ENCODE measurements at places on chromosomes 7 and 10.

GRCh38 chr10:30013757-30014156 is 45.6 kb downstream of the JCAD start:
- no peak for DNase-seq

DNA sequence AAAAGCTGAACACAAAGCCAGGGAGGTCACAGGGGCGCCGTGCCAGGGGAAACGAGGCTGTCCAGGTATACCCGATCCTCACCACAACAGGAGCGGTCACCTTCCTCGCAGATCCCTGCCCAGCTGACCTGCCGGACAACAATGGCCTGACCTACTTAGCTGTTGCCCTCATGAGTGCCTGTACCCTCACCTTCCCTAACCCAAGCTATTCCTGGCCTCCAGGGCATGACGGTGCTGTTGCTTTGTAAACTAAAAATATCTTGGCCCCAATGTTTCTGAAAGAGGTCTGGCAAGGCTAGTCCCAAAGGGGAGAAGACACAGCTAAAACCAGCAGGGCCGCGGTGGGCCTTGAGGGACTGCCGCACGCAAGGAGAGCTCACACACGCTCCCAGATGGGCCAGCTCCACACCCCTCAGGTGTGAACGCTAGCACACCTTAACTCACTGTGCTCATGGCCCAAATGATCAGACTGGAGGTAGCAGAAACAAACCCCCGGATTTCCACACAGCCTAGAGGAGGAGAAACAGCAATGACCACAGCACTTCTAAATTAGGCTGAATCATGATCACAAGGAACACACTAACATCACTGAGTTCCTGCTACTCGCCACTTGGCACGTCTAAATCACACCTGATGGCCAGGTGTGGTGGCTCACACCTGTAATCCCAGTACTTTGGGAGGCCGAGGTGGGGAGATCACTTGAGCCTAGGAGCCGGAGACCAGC is 66.3 kb upstream of the CYTH3 start:
- no peak for DNase-seq

- DNase-seq: no peak
Observed at GRCh38 chr7:1027242-1028043, 16.9 kb upstream of the GPR146 start.

DNA sequence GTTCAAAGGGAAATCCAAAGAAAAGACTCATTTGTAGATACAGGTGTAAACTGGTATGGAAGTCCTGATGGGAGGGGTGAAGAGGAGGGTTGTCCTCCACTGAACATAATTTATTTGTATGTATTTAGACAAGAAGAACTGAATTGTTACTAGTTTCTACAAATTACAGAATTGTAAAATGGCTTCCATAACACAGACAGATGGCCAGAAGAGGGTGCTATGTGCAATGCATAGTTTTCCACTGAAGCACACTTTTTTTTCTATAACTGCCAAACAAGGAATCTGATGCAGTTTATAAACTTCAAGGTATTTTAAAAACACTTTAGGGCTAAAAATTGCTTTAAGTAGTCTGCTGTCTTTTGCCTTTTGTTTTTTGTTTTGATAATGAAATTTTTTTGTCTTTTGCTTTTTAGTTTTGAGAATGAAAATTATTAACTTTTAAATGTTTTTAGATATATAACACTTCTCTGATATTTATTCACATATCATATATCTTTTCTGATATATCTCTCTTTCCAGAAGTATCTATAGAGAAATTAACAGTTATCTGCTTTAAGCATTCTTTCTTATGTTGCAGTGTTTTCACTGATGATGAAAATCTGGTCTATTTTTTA is 58.5 kb downstream of the PHYHIPL start:
- DNase-seq: no peak

GRCh38 chr10:62178568-62178967 is 90.1 kb downstream of the RTKN2 start:
- no peak for DNase-seq
